Smooth muscle cell of trachea (primary cell): ENCODE measurements at places on chromosomes 11 and 22. TPM values are rescaled to one million over a fixed set of nuclear protein-coding genes. Genes with fewer than 3 reads are reported as not detected.

Gene MUC5B
- total RNA-seq, result not detected in 2 replicates

Gene KIRREL3
- 1.6 and 5.1 TPM in 2 replicates for total RNA-seq

Gene MS4A3
- total RNA-seq, result not detected in 2 replicates

Gene MUC15
- not detected in 2 replicates for total RNA-seq

Gene MS4A15
- total RNA-seq, result not detected in 2 replicates
